ENCODE measurements at places on chromosomes 1 and 21.

GRCh38 chr1:184455786-184456185 is 69.0 kb downstream of the C1orf21 start:
- no peak for DNase-seq

- DNase-seq, result no peak
These were observed 135.2 kb downstream of the SLC44A5 start for GRCh38 chr1:75475696-75476095.

- DNase-seq, result no peak
These were observed 88.6 kb upstream of the PKN2 start for GRCh38 chr1:88595355-88596002.

DNA sequence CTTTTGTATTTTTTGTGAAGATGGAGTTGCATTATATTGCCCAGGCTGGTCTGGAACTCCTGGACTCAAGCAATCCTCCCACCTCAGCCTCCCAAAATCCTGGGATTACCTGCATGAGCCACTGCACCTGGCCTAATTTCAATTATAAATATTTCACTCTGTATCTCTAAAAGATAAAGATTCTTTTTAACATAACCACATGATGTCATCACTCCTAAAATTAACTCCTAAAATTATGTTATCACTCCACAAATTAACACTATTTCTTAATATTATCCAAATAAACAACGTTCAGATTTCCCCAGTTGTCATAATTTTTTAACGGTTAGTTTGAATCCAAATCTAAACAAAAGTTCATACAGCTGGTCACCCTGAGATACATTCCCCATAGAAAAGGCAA is 43.0 kb downstream of the DESI2 start:
- DNase-seq, result no peak

GRCh38 chr1:227234998-227235405 is 83.3 kb downstream of the CDC42BPA start:
- no peak for DNase-seq

GRCh38 chr1:22662318-22662717 is 9.3 kb downstream of the C1QB start:
- no peak for DNase-seq

Measured in left forelimb (tissue), 1 donor.